ENCODE measurements at places on chromosomes 11 and 22.
A peak's percentile ranks its signal among the peaks of the same experiment; 100 is the strongest.

DNA sequence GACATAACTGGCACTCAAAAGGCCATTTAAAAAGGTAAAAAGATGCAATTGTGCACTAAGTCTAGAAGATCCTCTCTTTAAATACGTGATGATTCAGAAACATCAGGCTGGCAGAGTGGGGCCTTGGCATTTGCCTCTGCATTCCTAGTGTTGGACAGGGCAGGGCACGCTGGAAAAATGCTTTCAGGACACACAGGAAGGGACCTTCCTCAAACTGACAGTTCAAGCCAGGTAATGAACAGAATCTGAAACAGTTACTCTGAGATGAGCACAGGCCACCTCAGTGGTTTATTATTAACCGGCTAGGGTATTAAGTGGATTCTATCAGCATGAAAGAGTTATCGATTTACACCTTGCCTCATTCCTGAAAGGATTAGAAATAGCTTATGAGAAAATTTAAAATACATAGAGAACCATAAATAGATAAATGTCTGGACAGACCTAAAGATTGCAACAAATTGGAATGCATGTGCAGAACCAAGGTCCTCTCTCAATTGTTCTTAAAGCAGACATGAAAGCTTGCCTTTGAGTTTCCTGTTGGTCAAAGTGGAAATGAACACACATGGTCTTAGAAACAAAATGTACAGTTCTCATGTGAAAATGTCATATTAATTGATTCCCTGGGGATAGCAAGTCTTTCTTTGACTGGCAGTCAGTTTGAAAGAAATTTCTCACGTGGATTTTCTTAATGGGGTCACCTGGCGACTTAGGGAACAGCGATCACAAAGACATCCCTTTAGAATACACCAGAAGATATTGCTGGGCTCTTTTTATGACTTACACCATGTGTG, 21.5 kb upstream of the CSNK2A3 start:
- no peak for DNase-seq

- DNase-seq: no peak
Measured at GRCh38 chr22:20627432-20627831, 120.0 kb downstream of the MED15 start.

DNA sequence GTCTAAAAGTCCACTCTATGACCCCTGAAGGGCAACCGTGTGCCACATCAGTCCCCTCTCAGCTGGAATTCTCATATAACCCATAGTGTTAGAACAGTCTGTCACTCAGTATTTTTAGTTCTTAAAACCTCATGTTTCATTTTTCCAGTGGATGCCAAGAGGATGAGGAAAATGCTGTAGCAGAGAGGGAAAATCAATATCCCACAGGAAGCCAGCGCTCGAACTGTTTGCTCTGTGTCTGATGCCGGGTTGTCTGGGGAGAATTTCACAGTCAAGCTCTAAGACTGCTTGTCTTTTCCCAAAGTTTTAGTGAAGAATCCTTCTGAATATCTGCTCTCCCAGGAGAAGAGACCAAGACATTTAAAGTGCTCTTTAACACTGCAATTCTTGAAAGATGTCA, 360.9 kb downstream of the OPCML start:
- no peak for DNase-seq

- no peak for DNase-seq
Measured at GRCh38 chr22:46104170-46104880, 46.0 kb upstream of the PPARA start.

- no peak for DNase-seq
Measured at GRCh38 chr11:77783025-77783424, 37.5 kb downstream of the RSF1 start.

- peak; percentile 84 for DNase-seq
Measured at GRCh38 chr11:1762537-1763302, 1.0 kb downstream of the CTSD start.

DNA sequence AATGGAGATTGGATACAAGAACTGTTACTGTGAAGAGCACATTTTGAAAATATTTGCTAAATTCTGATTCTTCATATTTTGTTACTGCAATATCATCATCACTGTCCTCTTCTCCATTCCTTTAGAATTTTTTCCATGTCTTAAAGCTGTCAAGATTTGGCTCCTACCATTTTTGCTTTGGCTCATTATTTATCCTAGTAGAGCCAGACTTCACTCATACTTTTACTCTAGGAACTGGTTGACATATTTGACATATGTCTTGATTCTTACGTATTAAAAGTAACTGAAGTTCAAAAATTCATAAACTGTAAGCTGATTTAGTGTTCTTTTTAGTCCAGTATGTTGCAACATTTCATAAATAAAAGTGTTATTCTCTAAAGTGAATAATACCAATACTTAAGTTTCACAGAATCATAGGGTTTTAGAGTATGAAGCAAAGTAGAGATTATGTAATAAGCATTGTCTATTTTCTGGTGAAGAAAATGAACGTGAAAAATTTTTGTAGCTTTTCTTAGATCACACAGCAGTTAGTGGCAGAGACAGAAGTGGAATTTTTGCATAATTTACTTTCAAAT, 225.6 kb downstream of the TMEM135 start:
- no peak for DNase-seq

GRCh38 chr11:134949121-134950090, 537.4 kb upstream of the B3GAT1 start:
- no peak for DNase-seq

DNA sequence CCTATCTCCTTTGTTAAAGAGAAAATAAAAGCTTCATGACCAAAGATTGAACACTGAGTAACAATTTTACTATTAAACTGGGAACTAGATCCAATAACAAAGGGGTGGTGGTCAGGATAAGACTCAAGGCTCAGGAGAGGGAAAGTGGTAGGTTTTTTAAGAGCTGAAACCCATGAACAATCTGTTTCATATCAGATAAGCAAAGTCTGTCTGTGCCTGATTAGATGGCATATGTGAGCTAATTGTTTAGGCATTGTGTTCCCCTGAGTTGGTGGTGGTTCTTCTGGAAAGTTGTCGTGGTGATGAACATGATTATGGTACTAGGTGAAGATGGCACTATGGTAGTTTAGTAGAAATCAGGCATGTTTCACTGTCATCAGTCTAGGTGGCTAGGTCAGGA, 24.4 kb downstream of the USP47 start:
- no peak for DNase-seq
